Left kidney (tissue), 8 donors: ENCODE measurements at places on chromosomes 7 and 10. TPM values are rescaled to one million over a fixed set of nuclear protein-coding genes. Genes with fewer than 3 reads are reported as not detected.

Gene EPHA1
- polyA plus RNA-seq = 20.2 TPM

Gene FAM13C
- 7.1 TPM for polyA plus RNA-seq

Gene EXOC4
- 72.1 TPM for polyA plus RNA-seq

Gene GBX1
- polyA plus RNA-seq = 0.22 TPM

Gene FRAT1
- polyA plus RNA-seq = 2.5 TPM

Gene OR9A2
- polyA plus RNA-seq = not detected

Gene LAMB4
- 4.3 TPM for polyA plus RNA-seq

Gene SLC26A4
- 3.7 TPM for polyA plus RNA-seq

Gene SLC16A12
- polyA plus RNA-seq = 33.3 TPM

Gene ANKRD61
- 3.4 TPM for polyA plus RNA-seq

Gene ZNF488
- 5.8 TPM for polyA plus RNA-seq

Gene ADARB2
- polyA plus RNA-seq = 0.88 TPM

Gene RSU1
- 66.9 TPM for polyA plus RNA-seq

Gene PLPP4
- polyA plus RNA-seq = 4.6 TPM

Gene ANAPC16
- polyA plus RNA-seq = 201 TPM

Gene INA
- 0.53 TPM for polyA plus RNA-seq

Gene GRID2IP
- polyA plus RNA-seq = 0.91 TPM

Gene SMC3
- polyA plus RNA-seq = 109 TPM

Gene GDI2
- 336 TPM for polyA plus RNA-seq

Gene PIK3AP1
- polyA plus RNA-seq = 4.5 TPM

Gene ZNF365
- 0.48 TPM for polyA plus RNA-seq

Gene CRHR2
- polyA plus RNA-seq = 0.07 TPM

Gene ZNF467
- 27.8 TPM for polyA plus RNA-seq

Gene NPFFR1
- 0.15 TPM for polyA plus RNA-seq

Gene PAX4
- not detected for polyA plus RNA-seq

Gene PTPN20
- polyA plus RNA-seq = 7.3 TPM

Gene SLC18A3
- polyA plus RNA-seq = not detected

Gene CDNF
- 3.6 TPM for polyA plus RNA-seq

Gene KIAA1549
- polyA plus RNA-seq = 15.5 TPM

Gene CHAT
- 0.13 TPM for polyA plus RNA-seq

Gene GRM3
- 0.13 TPM for polyA plus RNA-seq

Gene AKR1C4
- polyA plus RNA-seq = not detected

Gene OGDH
- polyA plus RNA-seq = 86.0 TPM

Gene PRSS2
- not detected for polyA plus RNA-seq

Gene HPS6
- 9.4 TPM for polyA plus RNA-seq

Gene TAF3
- polyA plus RNA-seq = 12.1 TPM

Gene C10orf105
- 0.18 TPM for polyA plus RNA-seq

Gene TRPV5
- 1.5 TPM for polyA plus RNA-seq

Gene LRRTM3
- 5.7 TPM for polyA plus RNA-seq

Gene RNF32
- polyA plus RNA-seq = 3.9 TPM

Gene TMEM139
- polyA plus RNA-seq = 55.7 TPM

Gene COL26A1
- polyA plus RNA-seq = 22.5 TPM

Gene TMEM196
- polyA plus RNA-seq = not detected

Gene BICC1
- polyA plus RNA-seq = 98.1 TPM

Gene CARD11
- 1.1 TPM for polyA plus RNA-seq

Gene PGAM2
- polyA plus RNA-seq = 1.1 TPM

Gene APBB1IP
- 1.3 TPM for polyA plus RNA-seq

Gene SFRP5
- 0.07 TPM for polyA plus RNA-seq

Gene LAMB1
- polyA plus RNA-seq = 826 TPM
